ENCODE measurements at places on chromosomes 16 and 17. TPM values are rescaled to one million over a fixed set of nuclear protein-coding genes. Genes with fewer than 3 reads are reported as not detected.
A peak's percentile ranks its signal among the peaks of the same experiment; 100 is the strongest.

GRCh38 chr17:79843816-79844800 is 4.9 kb upstream of the CBX4 start:
- no peaks in the 10 kb centered on the region for H3K36me3 ChIP-seq
- H3K4me3 ChIP-seq = peak overlapping the region; percentile 78
- no peak overlapping the region for H3K27ac ChIP-seq
- H3K4me1 ChIP-seq = peaks cover 10% of the 10 kb centered on the region
- H3K27me3 ChIP-seq = peaks cover 12% of the 10 kb centered on the region

DNA sequence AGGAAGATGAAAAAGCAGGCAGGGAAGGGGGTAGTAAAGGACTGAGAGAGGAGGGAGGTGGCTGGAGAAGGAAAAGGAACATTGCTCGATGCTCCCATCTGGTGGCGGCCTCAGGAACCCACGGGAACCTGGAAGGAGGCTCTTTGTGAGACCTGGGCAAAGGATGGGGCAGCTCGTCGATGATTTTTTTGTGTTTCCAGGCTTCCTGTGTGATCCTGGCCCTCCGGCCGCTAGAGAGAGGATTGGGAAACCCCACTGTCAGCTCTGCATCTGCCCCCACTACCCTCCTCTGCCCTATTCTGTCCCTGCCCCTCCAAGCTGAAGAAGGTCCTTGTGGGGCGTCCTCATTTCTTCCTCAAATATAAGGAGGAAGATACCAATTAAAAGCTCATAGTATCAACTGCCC is 6.6 kb downstream of the WFIKKN2 start:
- H3K4me3 ChIP-seq = no peak overlapping the region
- H3K4me1 ChIP-seq = peaks cover 22% of the 10 kb centered on the region
- H3K36me3 ChIP-seq = no peaks in the 10 kb centered on the region

DNA sequence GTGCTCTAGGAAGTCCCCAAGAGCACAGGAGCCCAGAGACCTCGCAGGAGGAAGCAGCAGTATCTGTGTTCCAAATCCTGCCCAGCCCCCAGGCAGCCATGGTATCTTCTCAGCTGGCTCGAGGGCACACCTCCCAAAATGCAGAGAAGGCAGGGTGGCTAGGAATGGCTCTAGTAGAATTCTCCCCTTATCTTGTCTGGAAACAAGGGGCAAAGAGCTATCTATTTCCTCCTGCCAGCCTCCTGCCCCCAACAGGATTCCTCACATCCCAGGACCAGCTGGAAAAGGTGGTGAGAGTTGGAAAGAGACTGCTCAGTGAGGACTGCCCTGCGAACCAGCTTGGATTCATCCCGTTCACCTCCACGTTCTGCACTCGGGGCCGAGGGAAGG is 8.6 kb upstream of the TSPOAP1 start:
- peaks cover 6% of the 10 kb centered on the region for H3K27me3 ChIP-seq
- H3K36me3 ChIP-seq = no peaks in the 10 kb centered on the region
- peaks cover 20% of the 10 kb centered on the region for H3K4me1 ChIP-seq
- H3K27ac ChIP-seq = peak overlapping the region; percentile 44
- H3K4me3 ChIP-seq = no peak overlapping the region

- H3K36me3 ChIP-seq = peaks cover 5% of the 10 kb centered on the region
- peaks cover 2% of the 10 kb centered on the region for H3K27me3 ChIP-seq
- H3K27ac ChIP-seq = no peak overlapping the region
- no peak for DNase-seq
- peaks cover 26% of the 10 kb centered on the region for H3K4me1 ChIP-seq
Observed at GRCh38 chr16:4496305-4496704, 20.1 kb downstream of the HMOX2 start.

- H3K36me3 ChIP-seq = no peaks in the 10 kb centered on the region
- H3K27me3 ChIP-seq = peaks cover 2% of the 10 kb centered on the region
- no peak overlapping the region for H3K27ac ChIP-seq
Observed at GRCh38 chr17:37050920-37051319, 102.2 kb downstream of the AATF start.

DNA sequence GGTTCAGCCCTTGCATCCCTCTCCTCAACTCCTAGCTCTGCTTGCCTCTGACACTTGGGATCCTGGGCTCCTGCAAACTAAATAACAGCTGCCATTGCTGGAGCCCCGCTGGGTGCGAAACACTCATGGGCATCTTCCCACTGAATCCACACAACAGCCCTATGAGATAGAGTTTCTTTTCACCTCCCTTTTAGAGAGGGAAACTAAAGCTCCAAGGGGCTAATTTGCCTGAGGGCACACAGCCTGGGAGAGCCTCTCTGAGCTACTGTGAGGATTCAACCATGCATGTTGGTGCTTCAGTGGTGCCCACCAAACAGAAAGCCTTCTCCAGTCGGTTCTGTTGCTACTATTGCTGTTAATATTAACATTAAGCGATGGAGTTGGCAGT is 4.0 kb downstream of the ACBD4 start:
- H3K27ac ChIP-seq = no peak overlapping the region
- H3K36me3 ChIP-seq = no peaks in the 10 kb centered on the region
- peaks cover 6% of the 10 kb centered on the region for H3K4me1 ChIP-seq

DNA sequence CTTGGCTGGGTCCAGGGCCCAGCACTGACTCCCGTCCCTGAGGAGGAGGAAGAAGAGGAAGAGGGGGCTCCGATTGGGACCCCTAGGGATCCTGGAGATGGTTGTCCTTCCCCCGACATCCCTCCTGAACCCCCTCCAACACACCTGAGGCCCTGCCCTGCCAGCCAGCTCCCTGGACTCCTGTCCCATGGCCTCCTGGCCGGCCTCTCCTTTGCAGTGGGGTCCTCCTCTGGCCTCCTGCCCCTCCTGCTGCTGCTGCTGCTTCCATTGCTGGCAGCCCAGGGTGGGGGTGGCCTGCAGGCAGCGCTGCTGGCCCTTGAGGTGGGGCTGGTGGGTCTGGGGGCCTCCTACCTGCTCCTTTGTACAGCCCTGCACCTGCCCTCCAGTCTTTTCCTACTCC is 8.5 kb downstream of the HIRIP3 start:
- H3K27ac ChIP-seq = no peak overlapping the region
- H3K4me1 ChIP-seq = no peaks in the 10 kb centered on the region
- H3K36me3 ChIP-seq = peaks cover 12% of the 10 kb centered on the region
- no peak for DNase-seq
- H3K27me3 ChIP-seq = peaks cover 17% of the 10 kb centered on the region

- peak overlapping the region; percentile 70 for H3K27ac ChIP-seq
- no peaks in the 10 kb centered on the region for H3K36me3 ChIP-seq
- peaks cover 20% of the 10 kb centered on the region for H3K4me1 ChIP-seq
- peaks cover 7% of the 10 kb centered on the region for H3K27me3 ChIP-seq
- peak; percentile 45 for DNase-seq
- peak overlapping the region; percentile 58 for H3K4me3 ChIP-seq
Observed at GRCh38 chr17:76527430-76528111, 9.9 kb downstream of the CYGB start.

- no peak overlapping the region for H3K27ac ChIP-seq
- H3K4me3 ChIP-seq = no peak overlapping the region
- H3K4me1 ChIP-seq = no peaks in the 10 kb centered on the region
- H3K36me3 ChIP-seq = no peaks in the 10 kb centered on the region
- H3K27me3 ChIP-seq = peaks cover 6% of the 10 kb centered on the region
Observed at GRCh38 chr17:44960691-44961090, 7.4 kb downstream of the C1QL1 start.

DNA sequence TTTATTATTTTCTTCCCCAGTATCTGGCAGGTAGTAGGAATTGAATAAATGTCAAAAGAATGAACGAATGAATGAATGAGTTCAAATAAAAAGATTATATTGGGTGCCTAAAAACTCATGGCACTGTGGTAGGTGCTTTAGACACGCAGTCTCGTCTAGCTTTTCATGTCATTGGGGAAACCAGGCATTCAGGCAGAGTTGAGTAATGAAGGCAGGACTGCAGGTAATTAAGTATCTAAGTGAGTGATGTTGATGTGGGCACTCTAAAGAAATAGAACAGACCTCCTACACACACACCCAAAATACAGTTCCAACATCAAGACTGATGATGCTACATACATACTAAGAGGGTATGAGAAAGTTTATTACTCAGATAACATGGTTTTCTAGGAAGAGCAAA is 96.6 kb downstream of the ZNF18 start:
- DNase-seq = no peak
- H3K27me3 ChIP-seq = peaks cover 7% of the 10 kb centered on the region
- no peaks in the 10 kb centered on the region for H3K36me3 ChIP-seq
- peak overlapping the region; percentile 79 for H3K27ac ChIP-seq
- H3K4me1 ChIP-seq = peaks cover 3% of the 10 kb centered on the region

- no peaks in the 10 kb centered on the region for H3K27me3 ChIP-seq
- H3K27ac ChIP-seq = no peak overlapping the region
- H3K36me3 ChIP-seq = no peaks in the 10 kb centered on the region
- H3K4me3 ChIP-seq = no peak overlapping the region
- DNase-seq = no peak
Observed at GRCh38 chr17:7878234-7878633, 10.4 kb upstream of the CHD3 start.

- H3K4me3 ChIP-seq = no peak overlapping the region
- no peak for DNase-seq
- no peak overlapping the region for H3K27ac ChIP-seq
- peaks cover 44% of the 10 kb centered on the region for H3K27me3 ChIP-seq
- H3K4me1 ChIP-seq = peaks cover 2% of the 10 kb centered on the region
- no peaks in the 10 kb centered on the region for H3K36me3 ChIP-seq
Observed at GRCh38 chr17:61456061-61456681, 3.9 kb downstream of the TBX4 start.

- no peaks in the 10 kb centered on the region for H3K27me3 ChIP-seq
- no peaks in the 10 kb centered on the region for H3K36me3 ChIP-seq
- H3K27ac ChIP-seq = no peak overlapping the region
- H3K4me1 ChIP-seq = no peaks in the 10 kb centered on the region
- no peak overlapping the region for H3K4me3 ChIP-seq
- no peak for DNase-seq
Observed at GRCh38 chr17:37791447-37792399, 46.9 kb upstream of the HNF1B start.

DNA sequence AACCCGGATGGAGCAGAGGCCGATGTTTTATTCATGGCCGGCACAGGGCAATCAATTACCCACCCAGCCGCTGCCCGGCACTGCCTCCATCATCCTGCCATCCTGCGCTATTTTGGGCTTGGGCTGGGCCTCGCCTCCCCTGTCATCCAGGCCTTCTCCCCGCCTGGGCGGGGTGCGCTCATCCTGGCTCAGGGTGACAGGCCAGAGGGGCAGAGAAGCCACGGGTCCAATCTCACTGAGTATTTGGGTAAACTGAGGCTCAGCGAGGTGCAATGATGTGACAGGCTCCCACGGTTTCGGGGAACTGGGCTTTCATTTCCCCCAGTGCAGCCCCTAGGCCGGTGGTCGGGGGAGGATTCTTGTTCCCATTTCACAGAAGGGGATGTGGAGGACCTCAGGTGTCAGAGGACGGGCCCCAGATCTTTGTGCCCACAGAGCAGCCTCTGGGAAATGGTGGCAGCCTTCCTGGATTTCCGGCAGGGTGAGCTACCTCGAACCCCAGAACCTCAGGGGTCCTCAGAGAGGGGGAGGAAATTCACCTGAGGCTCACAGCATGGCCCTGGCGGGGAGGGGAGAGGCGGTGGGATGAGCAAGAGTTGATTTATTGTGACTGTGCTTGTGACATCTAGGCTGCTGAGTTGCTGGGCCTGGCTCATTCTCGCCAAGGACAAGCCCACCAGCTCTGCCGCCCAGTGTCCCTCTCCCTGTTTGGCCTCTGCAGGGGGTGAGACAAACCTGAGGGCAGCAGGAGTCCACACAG is 23.8 kb upstream of the KCNJ12 start:
- peaks cover 11% of the 10 kb centered on the region for H3K27me3 ChIP-seq
- H3K4me1 ChIP-seq = peaks cover 19% of the 10 kb centered on the region
- no peaks in the 10 kb centered on the region for H3K36me3 ChIP-seq
- H3K4me3 ChIP-seq = no peak overlapping the region
- DNase-seq = no peak
- H3K27ac ChIP-seq = no peak overlapping the region

DNA sequence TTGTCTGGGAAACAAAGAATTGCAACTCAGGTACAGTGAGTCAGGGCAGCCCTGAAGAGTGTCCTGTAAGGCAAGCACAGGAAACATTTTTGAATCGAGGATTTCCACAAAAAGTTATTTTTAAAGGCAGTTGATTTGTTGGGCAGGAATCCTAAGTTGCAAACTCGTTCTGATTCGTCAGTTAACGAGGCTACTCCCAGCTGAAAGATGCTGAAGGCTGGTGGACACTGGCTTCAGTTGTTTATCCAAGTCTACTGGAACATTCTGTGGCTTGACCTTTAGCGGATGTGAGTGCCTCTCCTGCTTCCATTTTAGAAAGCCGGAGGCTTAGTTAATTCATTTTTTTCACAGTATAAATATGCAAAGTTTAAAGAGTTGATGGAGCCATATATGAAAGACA is 84.2 kb downstream of the KCNJ12 start:
- H3K4me1 ChIP-seq = peaks cover 18% of the 10 kb centered on the region
- H3K27ac ChIP-seq = no peak overlapping the region

DNA sequence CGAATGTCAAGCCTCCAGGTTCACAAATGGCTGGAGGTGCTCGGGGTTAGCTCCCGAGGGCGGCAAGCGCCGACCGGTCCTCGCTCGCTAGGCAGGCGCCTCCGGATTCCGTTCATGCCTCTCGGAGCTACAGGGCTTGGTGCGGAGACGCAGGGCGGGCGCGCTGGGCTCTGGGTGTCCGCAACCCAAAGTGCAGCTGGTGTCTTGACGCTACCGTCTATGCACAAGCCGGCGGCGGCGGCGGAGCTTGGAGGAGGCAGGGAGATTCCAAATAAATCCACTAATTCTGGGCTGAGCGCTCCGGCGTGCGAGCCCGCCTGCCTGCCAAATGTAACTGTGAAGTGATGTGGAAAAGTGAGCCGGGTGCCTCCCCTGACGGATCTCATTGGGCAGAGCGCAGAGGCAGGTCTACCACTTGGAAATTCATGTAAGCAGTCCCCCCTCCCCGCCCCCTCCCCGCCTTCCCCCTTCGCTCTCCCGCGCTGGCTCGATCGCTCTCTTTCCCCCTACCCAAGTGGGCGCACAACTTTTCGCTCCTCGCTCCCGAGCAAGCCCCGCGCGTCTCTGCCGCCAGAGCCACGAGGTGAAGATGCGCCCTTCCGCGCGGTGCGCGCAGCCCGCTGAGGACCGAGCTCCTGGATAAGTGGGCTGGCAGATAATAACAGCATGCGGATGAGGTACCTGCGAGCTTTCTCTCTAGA is at the start of gene CDH8:
TSS of gene CDH8 (minus strand) at position 338 of the 701 bp plus-strand sequence. CDS start 15,035 bp downstream, outside the sequence.
- no peaks in the 10 kb centered on the region for H3K36me3 ChIP-seq
- no peak within 1 kb of the TSS for H3K27ac ChIP-seq
- peaks cover 6% of the 10 kb centered on the region for H3K4me1 ChIP-seq

INCA1 gene
- total RNA-seq = 0.44 TPM

LPO gene
- total RNA-seq = not detected

CD300H gene
- not detected for total RNA-seq

PRDM7 gene
- not detected for total RNA-seq

SLC16A13 gene
- 2.9 TPM for total RNA-seq

ATP2A1 gene
- total RNA-seq = 4.5 TPM

NOXO1 gene
- total RNA-seq = 1.3 TPM

TMEM97 gene
- 170 TPM for total RNA-seq

FOXN1 gene
- total RNA-seq = not detected

PRAC1 gene
- not detected for total RNA-seq

SPATA32 gene
- not detected for total RNA-seq

All from glutamatergic neuron (in vitro differentiated cells).